ENCODE measurements at places on chromosomes 13 and 19.

- no peak for DNase-seq
Observed at GRCh38 chr13:45333977-45334922, 6.7 kb downstream of the TPT1 start.

DNA sequence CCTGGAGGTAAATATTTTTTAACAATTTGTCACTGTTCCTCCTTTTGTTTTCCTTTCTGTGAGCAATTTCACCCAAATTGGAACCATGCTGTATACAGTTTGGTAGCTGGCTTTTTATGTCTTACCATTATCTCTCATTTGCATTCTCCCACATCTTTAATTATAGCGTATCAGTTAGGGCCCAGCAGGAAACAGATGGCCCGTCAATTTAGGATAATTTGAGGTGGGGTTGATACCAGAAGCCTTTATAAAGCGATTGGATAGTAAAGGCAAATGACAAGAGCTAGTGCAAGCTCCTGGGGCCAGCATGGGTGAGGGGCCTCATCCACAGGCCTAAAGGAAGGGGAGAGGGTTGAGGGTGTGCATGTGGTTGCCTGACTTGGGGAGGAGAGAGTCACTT, 3.8 kb upstream of the IFNL4 start:
- DNase-seq: no peak

GRCh38 chr19:50434525-50434924, 1.8 kb downstream of the MYBPC2 start:
- DNase-seq: no peak

- no peak for DNase-seq
Observed at GRCh38 chr19:45216667-45217066, 28.5 kb downstream of the EXOC3L2 start.

DNA sequence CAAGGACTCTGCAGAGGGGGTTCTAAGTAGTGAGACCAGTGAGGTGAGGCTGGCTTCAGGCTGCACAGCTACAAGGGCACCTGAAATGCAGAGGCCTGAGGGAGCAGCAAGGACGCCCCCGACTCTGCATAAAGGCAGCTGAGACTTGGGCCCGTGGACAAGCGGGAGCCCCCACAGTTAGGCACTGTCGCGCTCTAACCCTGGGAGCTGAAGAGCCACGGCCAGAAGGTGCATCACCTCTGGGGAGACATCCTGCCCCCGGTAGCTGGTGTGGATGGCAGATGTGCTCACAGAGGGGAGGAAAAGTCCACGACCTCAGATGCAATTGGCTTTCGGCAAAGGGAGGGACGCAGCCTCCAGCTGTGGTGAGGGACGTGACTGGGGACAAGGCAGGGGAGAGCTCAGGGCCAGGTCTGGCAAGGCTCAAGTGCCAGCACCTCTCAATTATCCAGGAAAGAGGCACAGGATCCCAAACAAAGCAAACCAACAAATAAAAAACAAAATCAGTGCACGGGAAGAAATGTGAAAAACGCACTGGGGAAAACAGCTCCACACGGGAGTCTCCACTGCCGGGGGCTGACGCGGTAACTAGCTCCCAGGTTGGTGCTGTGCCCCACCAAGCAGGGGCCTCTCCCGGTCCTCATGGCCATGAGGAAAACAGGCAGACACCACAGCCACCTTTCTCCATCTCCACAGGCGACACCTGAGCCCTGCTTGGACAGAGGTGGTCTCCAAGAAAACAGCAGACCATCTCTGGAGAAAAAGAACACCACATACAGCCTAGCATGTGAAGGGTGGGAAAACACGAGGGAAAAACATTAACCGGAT, 23.0 kb upstream of the PLPP2 start:
- no peak for DNase-seq

GRCh38 chr13:32525766-32526165, 12.8 kb downstream of the N4BP2L2 start:
- DNase-seq: no peak

- no peak for DNase-seq
Observed at GRCh38 chr13:43159026-43159461, 135.7 kb downstream of the DNAJC15 start.

DNA sequence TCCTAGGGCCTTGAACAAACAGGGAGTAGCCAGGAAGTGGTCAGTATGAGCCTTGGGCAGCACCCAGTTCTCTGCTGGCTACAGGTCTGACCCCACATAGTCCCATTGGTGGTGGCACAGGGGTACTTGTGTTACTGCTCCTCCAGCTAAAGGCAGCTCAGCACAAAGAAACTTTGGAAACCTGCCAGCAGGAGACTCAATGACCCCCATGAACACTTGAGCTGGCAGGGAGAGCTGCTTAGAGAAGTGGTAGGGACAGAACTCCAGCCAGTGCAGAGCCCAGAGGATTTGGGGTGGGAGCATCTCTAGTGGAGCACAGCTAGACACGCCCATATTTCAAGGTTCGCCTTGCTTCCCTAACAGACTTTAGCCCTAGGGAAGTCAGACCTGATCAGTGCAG, 10.4 kb upstream of the ZNF586 start:
- no peak for DNase-seq

DNA sequence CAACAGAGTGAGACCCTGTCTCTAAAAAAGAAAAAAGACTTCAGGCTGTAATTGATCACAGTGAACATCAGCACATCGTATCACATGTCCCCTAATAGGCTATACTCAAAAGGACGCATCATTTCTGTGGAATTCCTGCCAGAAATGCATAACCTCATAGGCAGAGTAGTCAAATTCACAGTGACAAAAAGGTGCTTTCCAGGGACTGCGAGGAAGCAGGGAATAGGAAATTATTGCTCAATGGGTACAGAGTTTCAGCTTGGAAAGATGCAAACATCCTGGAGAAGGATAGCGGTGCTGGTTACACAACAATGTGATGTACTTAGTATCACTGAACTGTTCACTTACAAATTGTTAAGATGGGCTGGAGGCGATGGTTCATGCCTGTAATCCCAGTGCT, 41.1 kb upstream of the MRI1 start:
- no peak for DNase-seq

DNA sequence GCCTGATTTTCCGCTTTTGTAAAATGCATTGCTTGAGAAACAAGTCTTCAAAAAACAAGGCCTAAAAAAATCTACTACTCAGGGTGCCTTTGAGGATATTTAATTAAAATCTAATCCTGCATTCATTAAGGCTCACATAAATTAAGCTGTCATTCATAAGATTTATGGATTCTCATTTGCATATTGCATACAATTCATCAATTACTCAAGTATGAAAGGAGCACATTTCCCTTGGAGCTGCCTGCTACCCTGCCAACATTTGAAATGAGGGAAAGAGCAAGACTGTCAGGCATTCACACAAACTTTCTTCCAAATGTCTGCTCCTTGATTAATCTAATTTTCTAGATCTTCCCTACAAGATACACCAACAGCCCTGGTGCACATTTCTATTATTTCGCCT, 140.0 kb downstream of the DACH1 start:
- DNase-seq: no peak

DNA sequence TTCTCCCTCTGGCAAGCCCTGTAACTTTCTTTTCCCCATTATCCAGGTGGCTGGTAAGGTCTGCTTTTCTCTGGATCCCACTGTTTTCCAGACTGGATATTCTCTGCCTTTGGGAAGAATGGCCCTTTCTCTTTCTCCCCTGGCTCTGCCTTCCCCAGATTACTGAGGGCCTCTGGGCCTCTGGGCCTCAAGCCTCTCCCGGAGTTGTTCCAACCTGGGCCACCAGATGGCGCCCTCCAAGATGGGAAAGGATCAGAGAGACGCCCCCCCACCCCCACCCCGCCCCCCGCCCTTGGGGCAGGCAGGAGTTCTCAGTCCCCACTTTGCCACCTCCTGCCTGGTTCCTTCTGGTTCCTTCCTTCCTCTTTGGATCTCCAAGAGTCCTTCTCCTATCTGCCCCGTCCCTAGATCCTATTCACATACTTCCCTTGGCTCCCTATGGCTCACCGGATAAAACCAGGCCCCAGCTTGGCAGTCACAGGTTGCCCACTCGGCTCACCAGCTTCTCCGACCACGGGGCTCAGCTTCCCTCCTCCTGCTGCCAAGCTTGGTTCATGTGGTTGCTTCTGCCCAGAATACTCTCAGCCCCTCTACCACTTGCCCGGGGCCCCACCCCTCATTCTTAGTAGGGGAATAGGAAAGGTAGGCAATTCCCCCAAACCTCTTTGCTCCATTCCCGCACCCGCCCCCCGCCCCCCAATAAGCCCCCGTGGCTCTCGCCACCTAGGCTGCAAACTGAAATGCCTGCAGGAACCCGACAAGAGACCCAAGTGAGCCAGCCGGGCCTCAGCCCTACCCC, 13.1 kb downstream of the EPS8L1 start:
- DNase-seq: peak; percentile 76

DNA sequence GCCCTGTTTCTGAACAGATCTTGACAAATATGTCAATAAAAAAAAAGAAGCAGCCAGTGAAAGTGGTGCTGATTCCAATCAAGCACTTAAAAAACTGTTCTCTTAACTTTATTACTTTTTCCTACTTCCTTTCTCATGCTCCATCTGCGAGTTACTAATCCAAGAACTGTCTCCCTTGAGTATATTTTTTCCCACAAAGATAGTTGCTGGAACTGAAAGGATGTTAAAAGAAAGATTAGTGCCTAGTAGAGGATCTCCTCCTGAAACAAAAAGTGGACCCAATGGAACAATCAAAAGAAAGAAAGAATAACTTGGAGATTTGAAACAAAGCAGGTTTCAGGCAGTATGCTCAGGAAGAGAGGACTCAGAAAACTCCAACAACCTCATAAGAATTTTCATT, 1034.8 kb downstream of the PCDH17 start:
- no peak for DNase-seq

DNA sequence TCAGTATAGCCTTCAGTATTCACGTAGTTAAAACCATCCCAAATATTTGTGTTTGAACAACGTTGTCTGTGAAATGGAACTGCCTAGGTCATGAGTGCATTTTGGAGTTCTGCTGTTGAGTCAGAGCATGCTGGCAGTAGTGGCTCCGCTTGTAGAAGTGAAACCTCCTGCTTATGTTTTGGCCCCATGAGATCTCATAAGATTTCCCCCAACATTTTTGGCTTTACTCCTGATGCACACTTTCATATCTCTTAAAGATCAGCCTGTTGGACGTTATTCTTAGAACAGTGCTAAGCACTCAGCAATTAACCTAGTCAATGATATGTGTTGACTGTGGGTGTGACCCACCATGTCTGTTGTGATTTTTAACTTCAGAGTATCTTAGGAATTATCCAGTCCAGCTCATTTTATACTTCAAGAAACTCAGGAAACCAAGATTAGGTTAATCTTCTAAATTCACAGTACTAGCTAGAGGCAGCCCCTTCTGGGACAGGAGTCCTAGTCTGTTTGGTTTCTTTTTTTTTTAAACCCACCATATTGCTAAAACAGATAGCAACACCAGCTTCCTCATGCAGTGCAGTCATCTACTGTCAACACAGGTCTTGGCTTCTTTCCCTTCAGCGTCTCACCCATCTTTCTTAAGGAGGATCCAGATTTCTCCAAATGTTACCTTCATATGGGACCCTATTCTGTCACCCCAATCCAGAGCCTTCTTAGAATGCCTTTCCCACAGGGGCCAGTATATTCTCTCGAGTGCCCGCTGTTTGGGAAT, 26.2 kb downstream of the RAP2A start:
- DNase-seq: no peak

- DNase-seq: no peak
Observed at GRCh38 chr19:13849991-13850909, 26.7 kb upstream of the NANOS3 start.

DNA sequence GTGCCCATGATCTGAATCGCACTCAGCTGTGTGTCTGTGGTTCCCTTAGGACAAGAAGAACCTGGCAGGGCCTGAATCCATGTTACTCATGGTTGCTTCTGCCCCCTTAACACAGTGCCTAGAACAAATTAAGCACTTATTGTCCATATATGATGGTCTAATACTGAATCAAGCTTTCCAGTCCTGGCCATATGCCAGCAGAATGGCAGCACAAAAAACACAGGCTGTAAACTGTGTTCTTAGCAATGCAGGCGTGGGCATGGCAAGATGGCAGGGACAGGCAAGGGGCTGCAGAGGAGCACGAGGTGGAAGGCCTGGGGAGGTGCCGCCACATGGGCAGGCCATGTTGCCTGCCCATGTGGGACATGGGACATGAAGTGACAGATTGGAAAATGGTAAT, 68.2 kb downstream of the LATS2 start:
- no peak for DNase-seq

DNA sequence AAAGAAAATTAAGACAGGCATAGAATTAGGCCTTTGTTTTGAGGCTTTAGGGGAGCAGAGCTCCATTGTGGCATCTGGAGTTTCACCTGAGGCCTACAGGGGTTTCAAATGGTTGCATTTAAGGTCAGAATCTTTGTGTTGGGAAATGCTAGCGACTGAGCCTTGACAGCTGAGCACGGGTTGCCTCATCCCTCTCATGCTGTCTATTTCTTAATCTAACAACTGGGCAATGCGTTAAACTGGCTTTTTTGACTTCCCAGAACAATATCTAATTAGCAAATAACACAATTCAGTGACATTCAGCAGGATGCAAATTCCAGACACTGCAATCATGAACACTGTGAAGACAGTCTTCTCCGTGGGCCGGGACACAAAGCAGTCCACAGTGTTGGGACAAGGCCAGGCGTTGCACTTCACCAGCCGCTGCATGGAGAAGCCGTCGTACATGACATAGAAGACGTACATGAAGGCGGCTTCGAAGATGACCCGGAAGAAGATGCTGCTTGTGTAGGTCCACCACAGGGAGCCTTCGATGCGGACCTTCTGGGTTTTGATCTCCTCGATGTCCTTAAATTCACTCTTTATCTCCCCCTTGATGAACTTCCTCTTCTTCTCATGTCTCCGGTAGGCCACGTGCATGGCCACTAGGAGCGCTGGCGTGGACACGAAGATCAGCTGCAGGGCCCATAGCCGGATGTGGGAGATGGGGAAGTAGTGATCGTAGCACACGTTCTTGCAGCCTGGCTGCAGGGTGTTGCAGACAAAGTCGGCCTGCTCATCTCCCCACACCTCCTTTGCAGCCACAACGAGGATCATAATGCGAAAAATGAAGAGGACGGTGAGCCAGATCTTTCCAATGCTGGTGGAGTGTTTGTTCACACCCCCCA, 3.8 kb downstream of the GJB2 start:
- DNase-seq: no peak

GRCh38 chr19:10105509-10106099, 558 bp upstream of the PPAN start:
- no peak for DNase-seq

DNA sequence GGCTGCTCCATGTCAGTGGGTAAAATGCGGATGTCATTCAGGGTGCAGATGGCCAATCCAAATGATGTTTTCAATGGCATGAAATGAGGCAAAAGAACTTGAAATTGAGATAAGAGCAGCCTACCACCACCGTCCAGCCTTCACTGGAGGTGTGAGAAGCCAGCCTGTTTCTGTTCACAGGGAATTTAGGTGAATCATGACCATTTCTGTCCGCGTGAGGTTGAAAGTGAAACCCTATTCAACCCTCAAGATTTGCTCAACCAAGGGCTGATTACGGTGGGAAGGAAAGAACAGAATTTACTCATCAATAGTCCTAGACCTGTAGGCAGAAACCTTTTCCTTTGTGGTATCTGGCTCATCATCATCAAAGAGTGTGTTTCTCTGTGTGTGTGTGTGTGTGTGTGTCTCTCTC, 370.7 kb downstream of the COG6 start:
- peak; percentile 29 for DNase-seq

All from GM12892 (cell line).